Central memory CD8-positive, alpha-beta T cell (primary cell): ENCODE measurements at places on chromosomes 2 and 18.

DNA sequence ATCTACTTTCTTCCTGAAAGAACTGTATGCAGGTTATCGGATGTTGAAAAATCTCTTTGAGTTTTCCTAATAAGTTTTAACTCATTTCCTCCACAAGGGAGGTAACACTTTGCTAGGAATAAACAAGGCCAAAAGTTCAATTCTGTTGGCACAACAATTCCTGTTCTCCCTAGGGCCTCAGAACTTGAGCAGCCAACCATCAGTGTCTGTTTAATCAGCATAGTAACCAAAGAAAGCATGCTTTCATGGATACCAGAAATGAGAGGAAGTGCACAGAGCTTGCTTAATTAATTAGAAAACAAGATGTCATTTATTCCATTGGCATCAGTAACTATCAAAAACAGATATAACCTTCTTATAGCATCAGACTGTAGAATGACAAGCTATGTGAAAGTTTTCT lies 503.2 kb upstream of the CNTNAP5 start:
- no peak for DNase-seq

DNA sequence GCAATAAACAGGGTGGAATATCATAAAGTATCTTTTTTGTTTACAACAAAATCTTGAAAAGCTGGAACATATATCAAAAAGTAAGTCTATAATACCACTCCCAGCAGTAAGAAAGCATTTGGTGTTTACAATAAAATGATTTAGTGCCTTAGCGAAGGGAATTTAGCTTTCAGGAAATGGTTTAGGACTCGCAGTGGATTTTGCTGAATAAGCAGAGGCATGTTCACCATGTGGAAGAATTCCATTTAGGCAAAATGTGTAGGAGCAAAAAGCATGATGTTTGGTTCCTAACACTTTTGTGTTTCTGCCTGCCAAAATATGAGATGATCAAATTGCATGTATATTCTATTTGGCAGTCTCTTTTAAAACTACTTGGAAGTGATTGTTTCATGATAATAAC lies 163.6 kb downstream of the AGPS start:
- DNase-seq, result no peak

DNA sequence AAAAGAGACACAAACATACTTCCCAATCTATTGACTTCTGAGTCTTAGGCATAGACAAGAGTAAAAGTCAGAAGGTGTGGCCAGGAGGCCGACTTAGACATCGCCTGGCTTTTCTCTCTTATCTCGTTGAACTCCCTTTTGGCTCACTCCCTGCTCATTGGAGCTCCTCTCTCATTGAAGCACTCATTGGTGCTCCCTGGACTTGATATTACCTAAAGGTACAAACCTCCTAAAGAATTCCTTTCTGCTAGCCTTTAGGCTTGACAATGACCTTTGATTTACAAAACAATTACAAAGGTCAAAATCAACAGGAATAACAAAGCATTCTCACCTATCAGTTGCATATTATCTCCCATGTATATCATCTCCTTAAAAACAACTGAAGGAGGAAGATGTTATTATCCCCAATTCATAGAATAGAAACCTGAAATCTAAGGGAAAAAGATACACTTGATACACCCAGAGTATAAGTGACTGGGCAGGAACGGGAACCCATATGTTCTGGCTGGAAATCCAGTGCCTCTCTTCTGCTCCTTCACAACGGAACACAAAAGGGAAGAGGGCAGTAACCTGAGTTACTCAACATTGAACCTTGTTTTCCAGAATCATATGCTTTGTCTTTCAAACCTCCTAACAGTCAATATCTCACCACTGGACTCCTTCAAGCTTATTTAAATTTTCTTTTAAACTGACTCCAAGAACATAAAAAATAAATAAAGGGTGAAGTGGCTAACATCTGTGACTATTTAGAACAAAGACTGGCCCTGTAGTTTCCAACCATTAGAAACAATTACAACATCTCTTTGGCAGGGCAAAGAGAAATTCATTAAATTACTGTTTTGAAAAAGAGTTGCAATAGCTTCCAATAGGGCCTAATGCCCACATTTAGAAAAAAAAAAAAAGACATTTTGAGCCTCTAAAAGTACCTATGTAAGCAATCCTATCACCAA lies 1247.9 kb downstream of the LRP1B start:
- DNase-seq, result no peak

DNA sequence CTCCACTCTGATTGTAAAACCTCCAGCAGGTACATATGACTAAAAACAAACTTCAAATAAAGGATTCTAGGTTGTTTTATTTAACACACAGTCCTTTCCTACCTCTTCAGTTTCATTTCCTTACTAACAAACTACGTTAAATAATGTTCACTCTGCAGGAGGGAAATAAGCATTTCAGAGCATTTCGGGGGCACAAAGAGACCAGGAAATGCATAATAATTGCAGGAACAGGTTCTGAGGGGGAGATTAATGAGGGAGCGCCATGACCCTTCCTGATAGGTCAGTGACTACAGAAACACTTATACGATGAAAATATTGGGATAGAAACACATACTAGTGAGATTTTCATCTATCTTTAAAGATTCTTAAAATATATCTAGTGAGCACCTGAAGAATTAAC lies 416.6 kb downstream of the NRXN1 start:
- no peak for DNase-seq

- DNase-seq, result no peak
Measured at GRCh38 chr18:39149211-39149806, 1583.7 kb upstream of the CELF4 start.

DNA sequence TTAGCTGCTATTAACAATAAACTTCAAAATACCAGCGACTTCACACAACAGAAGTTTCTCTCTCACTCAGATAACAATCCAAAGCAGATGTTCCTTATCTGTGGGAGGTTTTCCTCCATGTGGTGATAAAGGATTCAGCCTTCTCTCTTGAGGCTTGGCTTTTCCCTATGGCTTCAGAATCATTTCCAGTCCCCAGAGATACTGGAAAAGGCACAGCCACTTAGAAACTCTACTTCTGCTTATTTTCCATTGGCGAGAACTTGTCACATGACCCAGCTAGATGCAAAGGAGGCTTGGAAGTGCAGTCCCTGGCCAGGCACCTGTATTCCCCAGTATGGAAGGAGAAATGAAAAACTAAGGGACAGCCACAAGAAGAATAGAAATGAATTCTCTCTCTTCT lies 344.8 kb downstream of the MTX2 start:
- DNase-seq, result no peak

DNA sequence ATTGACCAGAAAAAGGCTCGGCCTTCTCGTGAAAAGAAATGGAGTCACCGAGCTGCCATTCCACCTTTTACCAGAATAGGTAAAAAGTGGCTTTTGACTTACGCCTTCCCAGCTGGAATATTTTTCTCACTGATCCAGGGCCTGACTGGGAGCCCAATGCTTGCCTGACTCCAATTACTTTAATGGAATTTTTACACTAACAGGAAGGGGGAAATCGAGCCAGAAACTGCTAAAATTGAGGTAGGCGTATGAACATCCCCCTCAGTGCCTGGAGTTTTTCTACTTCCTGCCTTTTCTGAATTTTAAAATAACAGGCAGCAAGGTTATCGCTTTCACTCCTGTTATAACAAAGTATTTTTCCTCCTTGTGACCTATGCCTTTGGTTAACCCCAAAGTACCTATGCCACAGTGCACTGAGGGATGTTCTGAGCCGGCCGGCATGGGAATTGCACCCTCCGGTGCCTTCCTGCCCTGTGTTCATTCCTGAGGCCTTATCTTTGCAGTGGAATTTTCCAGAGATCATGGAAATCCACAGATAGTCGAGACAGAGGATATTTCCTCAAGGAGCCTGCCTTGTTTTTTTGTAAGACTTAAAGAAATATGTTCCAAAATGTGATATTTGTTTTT lies 18.3 kb upstream of the RPL31 start:
- no peak for DNase-seq
